Chondrocyte (in vitro differentiated cells): ENCODE measurements at places on chromosomes 2 and 18.

DNA sequence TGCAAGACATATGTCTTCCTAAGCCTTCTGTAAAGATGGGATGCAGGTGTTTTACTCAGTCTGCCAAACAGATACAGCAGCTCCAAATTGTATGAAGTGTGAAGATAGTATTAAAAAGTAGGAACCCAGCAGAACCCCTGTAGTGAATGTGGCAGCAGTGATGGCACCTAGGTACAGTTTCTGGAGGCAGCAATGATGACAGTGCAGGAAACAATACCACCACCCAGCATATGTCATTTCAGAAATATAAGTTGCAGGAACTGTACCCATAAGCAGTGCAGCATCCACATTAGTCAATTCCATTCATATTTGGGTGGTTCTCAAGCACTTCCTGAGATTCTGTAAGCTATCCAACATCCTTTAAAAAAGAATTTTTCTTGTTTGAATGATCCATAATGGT, 46.7 kb upstream of the ATP5MC3 start:
- DNase-seq: no peak

GRCh38 chr2:240618776-240619175, 6.5 kb upstream of the GPR35 start:
- DNase-seq: no peak

GRCh38 chr18:51253476-51253875, 56.0 kb upstream of the MEX3C start:
- no peak for DNase-seq

DNA sequence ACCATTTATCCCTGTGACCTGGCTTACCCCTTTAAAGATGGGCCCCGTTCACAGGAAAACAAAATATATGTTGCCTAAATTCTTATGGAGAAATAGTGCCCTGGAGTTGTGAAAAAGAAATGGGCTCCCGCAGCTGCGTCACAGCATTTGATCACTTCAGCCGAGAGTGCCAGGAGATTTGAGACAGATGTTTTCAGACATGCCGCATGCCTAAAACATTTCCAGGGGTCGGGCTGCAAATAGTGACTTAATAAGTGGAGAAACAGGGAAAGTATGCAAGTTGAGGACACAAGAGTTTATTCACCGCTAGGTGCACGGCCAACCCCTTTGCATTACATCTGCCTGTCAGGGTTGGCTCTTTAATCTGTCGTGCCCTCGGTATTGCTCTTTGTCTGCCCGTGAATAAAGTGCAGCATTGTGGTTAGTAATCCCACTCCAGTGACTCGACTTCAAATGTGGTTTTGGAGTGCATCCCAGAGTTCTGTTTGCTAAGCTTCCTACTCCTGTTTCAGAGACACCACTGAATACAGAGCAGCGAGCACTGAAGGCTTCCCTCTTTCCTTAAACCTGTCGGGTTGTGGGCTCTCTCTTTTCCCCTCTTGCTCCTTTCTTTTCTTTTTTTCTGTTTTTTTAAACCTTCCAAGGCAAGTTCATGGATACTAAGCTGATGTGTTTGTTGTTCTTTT, 187.5 kb downstream of the LTBP1 start:
- no peak for DNase-seq

DNA sequence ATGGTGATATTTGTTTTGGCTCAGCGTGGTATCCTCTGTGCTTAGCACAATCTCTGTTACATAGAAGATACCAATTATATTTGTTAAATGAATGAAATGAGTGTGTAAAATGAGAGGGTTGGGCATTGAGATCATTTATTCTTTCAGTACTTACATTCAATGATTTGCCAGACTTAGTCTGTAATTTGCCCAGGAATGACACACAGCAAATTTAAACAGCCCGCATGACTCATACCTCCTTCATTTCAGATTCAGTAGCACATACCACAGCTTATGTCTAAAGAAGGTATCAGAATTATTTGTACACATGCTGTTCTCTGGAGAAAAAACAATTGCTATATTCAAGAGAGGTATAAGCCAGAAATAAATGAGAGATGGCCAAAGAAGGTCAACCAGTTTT, 37.0 kb downstream of the KLHL14 start:
- DNase-seq: no peak

DNA sequence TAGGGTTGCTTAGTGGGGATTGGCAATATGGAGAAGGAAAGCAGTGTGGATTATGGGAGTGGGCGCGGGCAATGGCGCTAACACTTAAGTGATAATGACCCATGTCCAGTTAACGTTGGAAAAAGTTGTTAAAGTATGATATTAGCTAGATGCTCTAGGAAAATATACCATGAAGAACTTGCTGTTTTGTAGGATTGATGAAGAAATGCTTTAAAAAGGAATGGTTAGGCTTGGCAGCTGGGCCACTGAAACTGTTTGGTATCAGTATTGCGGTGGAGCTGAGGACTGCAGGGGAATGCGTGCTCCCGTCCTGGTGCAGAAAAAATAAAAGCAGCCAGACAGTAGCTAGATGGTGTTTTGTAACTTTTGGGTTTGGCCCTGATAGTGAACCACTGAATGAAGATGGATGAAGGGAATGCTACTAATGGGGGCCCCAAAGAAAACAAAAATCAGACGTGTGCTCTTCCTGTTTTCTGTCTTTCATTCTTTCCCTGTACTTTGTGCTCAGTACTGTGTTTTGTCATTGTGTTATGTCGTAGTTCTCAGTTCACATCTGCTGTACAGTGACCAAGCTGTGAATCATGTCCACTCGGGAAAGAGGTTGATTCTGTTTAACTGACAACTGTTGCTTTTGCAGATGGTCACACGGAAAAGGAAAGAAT, 999 bp downstream of the INSIG2 start:
- DNase-seq: no peak

DNA sequence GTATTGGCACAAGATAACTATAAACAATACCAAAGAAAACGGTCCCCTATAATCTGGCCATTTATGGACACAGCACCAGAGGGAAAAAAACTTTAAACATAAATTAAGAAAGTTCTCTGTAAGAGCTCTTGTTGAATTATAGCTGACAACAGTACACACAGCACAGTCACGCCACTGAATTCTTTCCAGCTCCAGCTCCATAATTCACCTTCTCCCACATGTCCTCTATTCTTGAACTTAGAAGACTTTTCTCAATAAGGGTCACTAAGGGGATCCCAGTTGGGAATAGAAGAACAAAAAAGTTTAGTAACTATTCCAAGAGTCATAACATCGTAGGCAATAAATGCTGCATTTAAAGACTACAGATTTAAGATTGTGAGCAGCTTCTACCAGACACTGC, 124.6 kb upstream of the CYP1B1 start:
- DNase-seq: no peak

GRCh38 chr2:98846041-98846440, 90.0 kb downstream of the CRACDL start:
- no peak for DNase-seq

DNA sequence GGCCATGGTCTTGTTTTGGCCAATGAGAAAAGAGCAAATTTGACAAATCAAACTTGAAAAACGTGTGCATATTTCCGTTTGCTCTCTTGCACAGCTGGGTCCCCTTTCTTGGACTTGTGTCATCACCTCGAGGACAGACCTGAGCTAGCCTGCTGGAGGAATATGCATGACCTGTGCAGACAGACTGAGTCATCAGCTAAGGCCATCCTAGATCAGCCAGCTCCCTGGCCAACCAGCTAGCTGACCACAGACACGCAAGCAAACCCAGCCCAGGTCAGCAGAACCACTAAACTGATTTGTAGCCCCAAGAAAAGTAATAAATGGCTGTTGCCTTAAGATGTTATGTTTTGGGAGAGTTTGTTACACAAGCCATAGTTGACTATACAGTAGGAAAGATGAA, 61.3 kb upstream of the PAX3 start:
- DNase-seq: no peak

DNA sequence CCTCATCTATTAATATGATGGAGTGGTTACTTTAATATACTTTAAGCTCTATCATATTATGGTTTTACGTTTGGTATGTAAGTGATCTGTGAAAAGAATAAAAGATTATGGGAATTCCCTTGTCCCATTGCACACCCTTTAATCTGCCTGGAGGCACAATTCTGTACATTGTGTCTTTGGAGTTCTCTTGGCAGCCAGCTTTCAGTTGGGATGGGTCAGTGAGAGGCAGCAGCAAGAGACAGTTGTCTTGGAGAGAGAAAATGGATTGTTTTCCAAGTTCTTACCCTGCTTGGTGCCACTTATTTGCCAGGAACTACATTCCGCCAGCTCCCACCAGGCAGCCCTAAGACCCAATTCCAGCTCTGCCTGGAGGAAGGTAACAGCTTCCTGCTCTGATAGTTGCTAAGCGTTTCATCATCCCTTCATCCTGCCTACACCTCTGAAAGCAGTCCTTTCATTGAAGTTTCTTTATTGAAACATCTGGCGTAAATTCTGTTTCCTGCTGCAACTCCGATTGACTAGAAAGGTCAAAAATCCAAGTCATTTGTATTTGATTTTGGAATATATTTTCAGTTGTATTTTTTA, 365.2 kb downstream of the AKAIN1 start:
- DNase-seq: no peak

GRCh38 chr2:20572221-20572620, 78.7 kb downstream of the HS1BP3 start:
- no peak for DNase-seq

DNA sequence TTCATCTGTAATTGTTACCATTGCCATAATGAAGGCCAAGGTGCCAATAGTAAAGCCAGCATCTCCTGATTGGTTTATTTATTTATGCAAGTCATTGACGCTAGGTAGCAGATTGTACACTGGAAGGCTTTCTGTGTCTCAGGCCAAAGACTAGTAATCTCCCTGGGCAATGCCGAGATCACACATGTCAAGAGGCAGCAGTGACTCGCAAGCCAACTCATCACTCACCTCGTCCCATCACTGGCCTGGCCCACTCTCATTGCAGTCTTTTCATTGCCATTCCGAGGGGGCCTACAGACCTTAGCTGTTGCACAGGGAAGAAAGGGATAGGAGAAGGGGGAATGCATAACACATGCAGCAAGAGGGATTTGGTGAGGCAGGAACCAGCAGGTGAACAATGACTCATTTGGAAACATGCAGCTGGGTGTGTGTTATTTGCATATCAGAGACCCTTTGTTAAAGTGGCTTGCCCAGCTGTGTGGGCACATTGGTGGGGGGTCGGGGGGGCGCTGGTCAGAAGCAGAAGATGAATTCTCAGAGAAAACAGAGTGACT, 448.7 kb upstream of the HNRNPA3 start:
- DNase-seq: no peak

DNA sequence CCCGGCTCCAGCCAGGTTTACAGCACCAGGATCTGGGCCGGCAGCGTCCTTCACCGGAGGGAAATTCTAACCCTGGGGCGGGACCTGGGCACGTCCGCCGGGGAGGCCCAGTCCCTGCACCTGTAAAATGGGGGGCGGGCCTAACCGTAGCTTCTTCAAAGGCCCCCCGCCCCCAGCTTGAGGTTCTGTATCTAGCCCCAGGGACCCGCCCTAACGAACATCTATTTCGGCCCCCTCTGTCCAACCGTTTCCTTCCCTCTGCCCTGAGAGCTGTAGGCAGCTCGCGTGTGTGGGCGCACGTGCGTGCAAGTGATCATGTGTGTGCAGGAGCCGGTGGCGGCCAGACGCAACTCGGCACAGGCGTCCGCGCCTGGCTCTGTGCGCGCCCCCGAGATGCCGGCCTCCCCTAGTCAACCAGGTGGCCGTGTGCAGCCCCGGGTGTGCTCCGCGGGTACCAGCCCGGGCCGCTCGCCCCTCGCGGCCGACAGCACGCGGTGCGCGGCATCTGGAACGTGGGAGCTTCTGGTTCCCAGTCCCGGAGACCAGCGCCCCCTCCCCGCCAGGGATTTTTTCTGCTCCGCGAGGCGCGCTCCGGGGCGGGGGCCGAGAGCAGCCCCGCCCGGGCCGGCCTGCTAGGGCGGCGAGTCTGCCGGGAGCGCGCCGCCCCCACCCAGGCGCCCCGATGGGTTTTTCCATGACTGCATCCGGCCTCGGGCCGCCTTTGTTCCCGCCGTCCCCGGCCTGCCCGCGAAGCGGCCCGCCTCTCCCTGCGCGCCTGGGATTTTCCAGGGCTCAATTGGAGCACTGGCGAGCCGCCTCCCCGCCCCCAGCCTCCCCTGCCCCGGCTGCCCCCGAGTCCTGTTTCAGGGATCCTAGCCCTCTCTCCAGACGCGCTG, 21.2 kb downstream of the TEX44 start:
- no peak for DNase-seq

- DNase-seq: no peak
These were observed 11.5 kb upstream of the LAPTM4A start for GRCh38 chr2:20062615-20063545.

GRCh38 chr2:224841910-224842309, 125.7 kb upstream of the CCDC195 start:
- DNase-seq: no peak

- DNase-seq: no peak
These were observed 10.4 kb downstream of the UBE2E3 start for GRCh38 chr2:180990794-180991193.

- no peak for DNase-seq
These were observed 6.1 kb downstream of the DCTN1 start for GRCh38 chr2:74373985-74374384.

DNA sequence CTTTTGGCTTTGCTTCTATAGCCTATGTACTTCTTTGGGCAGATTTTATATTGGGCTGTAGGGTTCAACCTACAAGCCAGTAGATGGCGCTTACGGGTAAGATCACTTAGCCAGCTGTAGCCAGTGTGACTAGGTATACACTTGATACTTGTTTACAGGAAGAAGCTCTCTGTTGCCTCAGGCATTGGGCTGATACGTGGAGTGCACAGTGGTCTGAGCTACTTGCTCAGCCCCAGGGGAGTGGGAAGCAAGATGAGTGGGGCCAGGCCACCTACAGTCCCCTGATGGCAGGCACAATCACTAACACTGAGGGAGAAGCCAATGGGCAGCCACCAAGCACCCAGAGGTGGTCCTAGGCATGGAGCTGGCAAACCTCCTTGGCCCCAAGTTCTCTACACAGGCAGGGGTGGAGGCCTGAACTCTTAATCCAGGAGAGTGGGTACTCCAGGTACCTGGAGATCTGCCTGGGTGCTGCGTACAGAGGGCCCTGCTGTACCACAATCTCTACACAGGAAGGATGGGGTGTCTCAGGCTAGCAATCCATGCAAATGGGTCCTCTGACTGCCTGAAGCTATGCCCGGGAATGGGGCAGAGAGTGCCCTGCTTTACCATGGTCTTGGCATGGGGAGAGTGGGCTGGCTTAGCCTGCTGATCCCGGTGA, 122.2 kb downstream of the NCOA1 start:
- no peak for DNase-seq
